ENCODE measurements at places on chromosomes 12 and 14.

DNA sequence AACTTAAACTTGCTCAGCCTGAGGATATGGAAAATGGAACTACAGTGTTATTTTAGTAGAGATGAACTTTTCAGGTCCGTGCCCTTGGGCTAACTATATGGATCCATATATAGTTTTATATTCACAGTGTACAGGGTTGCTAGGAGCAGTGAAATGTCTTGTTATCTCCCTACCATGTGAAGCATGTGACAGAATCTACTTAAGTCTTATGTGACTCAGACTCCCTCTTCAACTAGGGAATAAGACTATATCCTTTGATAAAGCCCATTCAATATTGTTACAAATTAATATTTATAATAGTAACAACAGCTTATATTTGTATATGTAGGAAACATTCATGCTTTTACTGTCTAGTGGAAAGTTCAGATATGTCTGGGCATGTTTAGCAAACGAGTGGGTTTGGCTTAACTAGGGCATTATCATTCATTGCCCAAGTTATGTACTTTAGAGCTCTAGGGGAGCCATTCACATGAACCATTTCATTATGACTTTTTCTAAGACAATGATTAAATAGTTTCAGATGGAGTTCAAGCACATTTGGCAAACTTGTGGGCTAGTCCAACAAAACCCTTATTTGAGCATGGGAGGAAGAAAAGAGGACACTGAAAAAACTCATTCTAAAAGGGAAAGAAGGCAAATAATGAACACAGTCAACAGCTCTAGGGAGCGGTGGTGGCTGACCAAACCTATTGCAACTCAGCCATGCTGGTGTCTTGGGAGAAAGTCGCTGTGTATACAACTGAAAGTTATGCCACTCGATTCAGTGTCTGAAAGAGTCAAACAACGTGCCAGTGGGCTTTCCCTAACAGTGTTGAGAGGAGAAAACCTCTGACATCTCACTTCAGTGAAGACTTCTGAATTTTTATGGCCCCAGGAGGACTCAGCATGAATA is 305.9 kb upstream of the G2E3 start:
- DNase-seq: no peak

GRCh38 chr14:22400655-22401259 is 188.3 kb downstream of the DAD1 start:
- no peak for DNase-seq

DNA sequence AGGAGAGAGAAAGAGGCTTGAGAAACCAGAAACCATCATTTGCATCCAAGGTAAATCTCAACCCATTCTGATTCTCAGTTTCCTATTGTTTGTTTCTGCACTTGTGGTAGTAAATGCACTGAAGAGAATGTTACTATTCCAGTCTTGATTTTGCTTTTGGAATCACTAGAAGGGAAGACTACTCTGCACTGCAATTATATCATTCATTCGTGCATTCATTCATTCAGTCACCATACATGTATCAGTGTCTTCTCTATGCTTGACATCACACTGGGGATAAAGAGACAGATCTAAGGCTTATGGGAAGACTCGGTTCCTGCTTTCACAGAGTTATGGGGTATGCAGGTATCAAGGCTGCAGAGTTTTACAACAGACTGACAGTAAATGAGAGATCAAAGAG is 90.3 kb upstream of the EGLN3 start:
- DNase-seq: no peak

GRCh38 chr14:92866901-92867865 is 55.8 kb upstream of the CHGA start:
- DNase-seq: no peak

GRCh38 chr14:98417001-98417400 is 855.0 kb downstream of the BCL11B start:
- DNase-seq: no peak

- no peak for DNase-seq
Measured at GRCh38 chr12:5688226-5688625, 256.3 kb downstream of the NTF3 start.

Data from CD14-positive monocyte (primary cell).